ENCODE measurements at places on chromosomes 1 and 21.

GRCh38 chr1:103267266-103267665 is 158.9 kb upstream of the COL11A1 start:
- no peak for DNase-seq

- DNase-seq = no peak
These were observed 34.1 kb upstream of the C1orf198 start for GRCh38 chr1:230902349-230902923.

GRCh38 chr1:89364954-89365550 is 1.2 kb downstream of the GBP6 start:
- DNase-seq = no peak

DNA sequence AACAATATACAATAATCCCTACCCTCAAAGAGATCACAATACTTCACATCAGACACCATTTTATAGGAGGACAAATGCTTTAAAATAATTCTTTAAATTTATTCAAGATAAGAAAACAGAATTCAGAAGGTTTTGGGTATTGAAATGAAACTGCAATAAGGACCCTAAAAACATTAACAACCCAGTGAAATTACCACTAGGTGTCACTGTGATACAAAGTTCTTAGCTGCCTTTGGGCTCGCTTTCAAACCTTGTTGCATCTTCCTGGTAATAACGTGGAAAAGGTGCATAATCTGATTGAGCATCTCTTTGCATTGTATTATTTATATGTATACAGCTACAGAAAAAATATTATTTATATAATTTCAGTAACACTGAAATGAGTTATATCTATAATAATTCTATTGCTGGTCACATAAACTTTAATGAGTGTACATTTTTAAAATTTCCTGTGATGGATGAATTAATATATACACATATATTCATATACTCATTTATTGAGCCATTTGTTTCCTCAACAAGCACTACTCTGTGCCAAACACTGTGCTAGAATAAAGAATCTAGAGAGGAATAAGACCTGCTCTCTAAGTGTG is 185.2 kb downstream of the FAF1 start:
- DNase-seq = no peak

- no peak for DNase-seq
These were observed 109.8 kb downstream of the ROR1 start for GRCh38 chr1:63883494-63884235.

GRCh38 chr21:44948426-44949120 is 8.7 kb downstream of the SLX9 start:
- DNase-seq = no peak

GRCh38 chr1:181090641-181091126 is 2.2 kb downstream of the IER5 start:
- DNase-seq = no peak

- no peak for DNase-seq
These were observed 23.7 kb downstream of the MKNK1 start for GRCh38 chr1:46580140-46580903.

DNA sequence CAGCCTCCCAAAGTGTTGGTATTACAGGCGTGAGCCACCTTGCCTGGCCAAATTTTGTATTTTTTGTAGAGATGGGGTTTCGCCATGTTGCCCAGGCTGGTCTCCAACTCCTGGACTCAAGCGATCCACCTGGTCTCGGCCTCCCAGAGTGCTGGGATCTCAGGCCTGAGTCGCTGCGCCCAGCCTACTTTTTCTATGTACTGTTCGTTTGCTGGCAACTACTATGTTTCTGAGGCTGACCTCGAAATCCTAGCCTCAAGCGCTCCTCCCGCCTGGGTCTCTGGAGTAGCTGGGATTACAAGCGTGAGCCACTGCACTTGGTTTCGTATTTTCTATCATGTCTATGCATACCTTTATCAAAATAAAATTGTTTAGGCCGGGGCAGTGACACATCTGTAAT is 675 bp upstream of the TEKT2 start:
- no peak for DNase-seq

- no peak for DNase-seq
These were observed 14.4 kb downstream of the MAP3K7CL start for GRCh38 chr21:29144736-29145353.

- DNase-seq = no peak
These were observed 22.6 kb downstream of the ETNK2 start for GRCh38 chr1:204128964-204129896.

- DNase-seq = no peak
These were observed 27.2 kb downstream of the OVAAL start for GRCh38 chr1:180585994-180586359.

- no peak for DNase-seq
These were observed 2.0 kb downstream of the SKI start for GRCh38 chr1:2229911-2230731.

- no peak for DNase-seq
These were observed 164.4 kb downstream of the EDEM3 start for GRCh38 chr1:184590163-184590750.

DNA sequence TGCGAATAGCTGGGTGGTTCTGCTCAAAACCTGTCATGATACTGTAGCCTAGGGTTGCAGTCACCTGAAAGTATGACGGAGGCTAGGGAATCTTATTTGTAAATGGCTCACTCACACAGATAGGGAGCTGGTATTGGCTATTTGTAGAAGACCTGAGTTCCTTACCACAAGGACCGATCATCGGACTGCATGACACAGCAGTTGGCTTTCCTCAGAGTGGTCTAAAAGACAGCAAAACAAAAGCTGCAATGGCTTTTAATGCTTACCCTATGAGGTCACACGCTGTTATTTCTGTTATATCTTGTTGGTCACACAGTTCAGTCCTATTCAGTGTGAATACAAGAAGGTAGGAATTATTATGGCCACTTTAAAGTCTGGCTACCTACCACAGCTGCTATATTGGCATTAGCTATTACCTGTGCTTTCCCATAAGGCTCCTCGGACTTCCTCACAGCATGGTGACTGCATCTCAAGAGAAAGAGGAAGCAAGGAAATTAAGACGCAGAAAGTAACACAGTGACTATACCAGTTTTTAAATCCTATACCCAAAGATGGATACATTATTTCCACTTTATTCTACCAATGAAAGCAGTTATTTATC is 68.4 kb upstream of the LRRC7 start:
- DNase-seq = no peak

- no peak for DNase-seq
These were observed 49.1 kb upstream of the IFNLR1 start for GRCh38 chr1:24235921-24236788.

- DNase-seq = no peak
These were observed 1.2 kb downstream of the BTF3L4 start for GRCh38 chr1:52057255-52057654.

DNA sequence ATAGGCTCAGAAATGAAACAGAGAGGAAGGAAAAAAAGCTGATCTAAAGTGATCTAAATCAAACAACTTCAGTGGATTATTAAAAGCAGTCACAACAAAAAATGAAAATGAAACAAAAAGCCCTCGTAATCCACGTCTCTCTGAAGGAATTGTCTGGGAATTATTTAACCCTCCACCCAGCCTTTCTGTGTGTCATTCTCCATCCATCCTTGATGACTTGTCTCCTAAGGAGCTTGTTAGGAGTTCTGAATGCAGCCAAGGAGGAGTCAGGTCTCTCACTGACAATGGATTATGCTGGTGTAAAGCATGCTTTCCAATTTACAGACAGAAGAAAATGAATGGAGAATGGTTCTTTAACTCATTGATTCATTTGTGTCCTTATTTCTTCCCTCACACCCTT is 359.3 kb upstream of the RUNX1 start:
- no peak for DNase-seq

GRCh38 chr1:19139711-19140110 is 70.4 kb downstream of the UBR4 start:
- no peak for DNase-seq

GRCh38 chr1:119373465-119373864 is 4.9 kb downstream of the HAO2 start:
- no peak for DNase-seq

- peak; percentile 47 for DNase-seq
These were observed 404.8 kb downstream of the HLX start for GRCh38 chr1:221284028-221284427.

GRCh38 chr1:161784968-161785367 is 18.8 kb downstream of the ATF6 start:
- DNase-seq = no peak

- no peak for DNase-seq
These were observed 834.3 kb downstream of the KCNT2 start for GRCh38 chr1:195773931-195774330.

DNA sequence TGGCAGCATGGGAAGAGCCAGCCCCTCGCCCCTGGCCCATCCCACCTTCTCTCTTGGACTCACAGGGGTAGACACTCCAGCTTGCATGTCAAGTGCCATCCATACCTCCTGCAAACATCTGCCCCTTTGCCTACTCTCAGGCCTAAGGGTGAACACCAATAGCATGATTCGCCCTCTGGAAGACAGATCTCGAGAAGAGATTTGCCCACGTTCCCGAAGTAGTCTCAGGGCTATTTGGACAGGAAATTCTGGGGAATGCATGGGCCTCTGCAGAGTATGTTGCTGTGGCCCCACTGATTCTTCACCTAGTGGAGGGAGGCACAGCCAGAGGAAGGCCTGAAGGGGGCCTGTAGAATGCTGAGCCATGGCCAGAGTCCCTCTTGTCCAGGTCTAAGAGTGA is 29.8 kb upstream of the DNASE2B start:
- DNase-seq = no peak

GRCh38 chr1:8667869-8668594 is 149.4 kb downstream of the RERE start:
- DNase-seq = no peak

GRCh38 chr1:217115404-217116380 is 392.5 kb upstream of the ESRRG start:
- no peak for DNase-seq

GRCh38 chr1:112982853-112983536 is 27.0 kb upstream of the SLC16A1 start:
- no peak for DNase-seq

DNA sequence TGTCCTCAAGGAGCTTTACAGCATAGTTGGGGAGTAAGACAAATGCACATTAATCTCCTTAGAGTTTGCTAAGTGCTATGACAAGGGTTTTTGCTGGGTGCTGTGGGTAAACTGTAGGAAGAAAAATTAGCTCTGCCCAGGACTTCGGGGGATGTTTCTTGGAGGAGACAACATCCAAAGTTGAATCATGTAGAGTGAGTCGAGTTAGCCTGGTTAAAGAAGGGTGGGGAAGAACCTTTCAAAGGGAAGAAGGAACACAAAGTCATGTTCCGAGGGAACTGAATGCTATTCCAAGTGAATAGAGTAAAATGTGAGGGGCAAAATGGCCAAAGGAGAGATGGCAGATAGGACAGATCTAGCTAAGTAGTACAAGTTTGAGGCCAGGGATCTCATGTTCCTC is 17.1 kb downstream of the SPRTN start:
- DNase-seq = no peak

- DNase-seq = no peak
These were observed 84.7 kb upstream of the CD34 start for GRCh38 chr1:207995576-207995975.

GRCh38 chr1:5343256-5344020 is 648.8 kb downstream of the NPHP4 start:
- DNase-seq = no peak

DNA sequence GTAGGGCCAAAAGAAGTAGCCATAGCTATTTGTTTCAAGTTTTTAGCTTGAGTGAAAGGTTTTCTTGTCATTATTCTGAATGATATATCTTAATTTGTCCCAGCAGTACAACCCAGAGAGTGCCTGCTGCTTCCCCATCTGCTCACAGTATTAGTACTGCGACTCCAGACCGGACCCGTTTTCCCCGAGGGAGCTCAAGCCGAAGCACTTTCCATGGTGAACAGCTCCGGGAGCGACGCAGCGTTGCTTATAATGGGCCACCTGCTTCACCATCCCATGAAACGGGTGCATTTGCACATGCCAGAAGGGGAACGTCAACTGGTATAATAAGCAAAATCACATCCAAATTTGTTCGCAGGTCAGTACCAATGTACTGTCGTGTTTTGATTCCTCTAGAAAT is 37.2 kb upstream of the C1orf115 start:
- no peak for DNase-seq

- no peak for DNase-seq
These were observed 178.5 kb upstream of the GALNT2 start for GRCh38 chr1:229888561-229889001.

GRCh38 chr1:84387480-84388163 is 10.7 kb upstream of the DNASE2B start:
- DNase-seq = no peak

DNA sequence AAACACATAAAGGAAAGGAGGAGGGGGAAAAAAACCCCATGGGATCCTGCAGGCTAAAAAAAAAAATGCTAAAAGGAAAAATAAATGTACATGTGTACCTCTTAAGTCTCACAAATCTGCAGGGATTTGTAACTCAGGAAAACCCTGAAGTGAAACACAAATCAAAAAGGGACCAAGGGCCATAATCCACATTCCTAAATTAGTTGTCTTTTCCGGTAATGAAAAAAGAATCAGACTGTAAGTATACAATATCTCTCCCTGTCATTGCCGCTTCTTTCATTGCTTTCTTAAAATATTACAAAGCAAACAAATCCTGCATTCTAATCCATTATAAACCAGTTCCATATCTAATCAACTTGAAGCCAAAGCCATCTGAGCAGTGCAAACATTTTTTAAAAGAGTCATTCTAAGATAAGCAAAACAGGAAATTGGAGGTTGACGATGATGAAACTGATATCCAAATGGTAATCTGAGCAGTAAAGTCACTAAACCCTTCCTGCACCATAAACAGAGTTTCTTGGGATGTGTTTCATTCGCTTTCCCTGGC is 58.7 kb upstream of the SIM2 start:
- DNase-seq = no peak

GRCh38 chr1:97740891-97741290 is 179.9 kb downstream of the DPYD start:
- DNase-seq = no peak

- no peak for DNase-seq
These were observed 8.2 kb upstream of the MYOM3 start for GRCh38 chr1:24119859-24120756.

GRCh38 chr21:46100906-46101305 is 3.0 kb downstream of the COL6A2 start:
- no peak for DNase-seq

- no peak for DNase-seq
These were observed 74.0 kb downstream of the CACNA1E start for GRCh38 chr1:181557313-181557712.

- DNase-seq = no peak
These were observed 1.5 kb downstream of the RGS2 start for GRCh38 chr1:192810253-192810880.

GRCh38 chr21:25508364-25508763 is 98.9 kb downstream of the MRPL39 start:
- no peak for DNase-seq

All from right renal cortex interstitium (tissue), 3 donors.